ENCODE measurements at places on chromosomes 3 and 15.
A peak's percentile ranks its signal among the peaks of the same experiment; 100 is the strongest.

DNA sequence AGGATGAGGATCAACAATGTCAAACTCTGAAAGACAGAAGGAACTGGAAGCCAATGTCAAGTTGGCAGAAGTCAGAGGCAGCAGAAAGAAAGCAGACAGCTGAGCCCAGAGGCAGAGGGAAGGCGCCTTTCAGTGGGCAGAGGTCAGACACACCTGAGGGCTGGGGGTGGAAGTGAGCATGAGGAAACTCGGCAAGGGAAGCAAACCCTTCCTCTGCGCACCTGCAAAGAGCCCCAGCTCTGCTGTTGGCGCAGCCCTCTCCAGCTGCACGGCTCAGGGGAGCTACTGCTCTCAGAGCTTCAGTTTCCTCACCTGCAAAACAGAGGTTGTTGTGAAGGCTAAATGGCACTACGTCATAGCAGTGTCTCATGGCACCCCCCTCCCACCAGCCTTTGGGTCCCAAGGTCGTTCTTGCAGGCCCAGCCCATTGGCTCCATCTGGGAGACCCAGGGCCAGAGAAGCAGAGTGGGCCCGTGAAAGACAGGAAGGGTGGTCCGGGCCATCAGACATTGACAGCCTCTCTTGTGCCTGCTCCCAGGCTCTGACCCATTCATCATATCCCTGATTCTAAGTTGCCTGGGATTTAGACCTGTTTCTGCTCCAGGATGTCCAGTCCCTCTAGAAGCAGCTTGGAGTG, 53.3 kb upstream of the SLC6A11 start:
- DNase-seq, result no peak

DNA sequence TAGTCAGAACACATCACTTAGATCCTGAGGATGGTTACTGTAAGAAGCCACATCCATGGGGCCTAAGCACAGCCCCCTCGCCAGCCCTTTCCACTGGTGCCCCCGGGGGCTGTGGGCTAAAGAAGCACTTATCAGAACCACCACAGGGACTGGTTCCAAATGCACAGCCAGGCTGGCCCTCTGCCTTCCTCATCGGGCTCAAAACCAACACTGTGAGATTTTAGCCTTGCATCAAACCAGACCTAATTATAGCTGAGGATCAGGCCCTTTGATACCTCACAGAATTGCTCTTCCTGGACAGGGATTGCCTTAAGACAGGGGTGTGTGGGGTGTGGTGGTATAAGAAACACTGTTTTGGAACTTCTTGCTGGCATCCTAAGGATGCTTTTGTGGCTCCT, 23.7 kb downstream of the SRPRB start:
- no peak for DNase-seq

DNA sequence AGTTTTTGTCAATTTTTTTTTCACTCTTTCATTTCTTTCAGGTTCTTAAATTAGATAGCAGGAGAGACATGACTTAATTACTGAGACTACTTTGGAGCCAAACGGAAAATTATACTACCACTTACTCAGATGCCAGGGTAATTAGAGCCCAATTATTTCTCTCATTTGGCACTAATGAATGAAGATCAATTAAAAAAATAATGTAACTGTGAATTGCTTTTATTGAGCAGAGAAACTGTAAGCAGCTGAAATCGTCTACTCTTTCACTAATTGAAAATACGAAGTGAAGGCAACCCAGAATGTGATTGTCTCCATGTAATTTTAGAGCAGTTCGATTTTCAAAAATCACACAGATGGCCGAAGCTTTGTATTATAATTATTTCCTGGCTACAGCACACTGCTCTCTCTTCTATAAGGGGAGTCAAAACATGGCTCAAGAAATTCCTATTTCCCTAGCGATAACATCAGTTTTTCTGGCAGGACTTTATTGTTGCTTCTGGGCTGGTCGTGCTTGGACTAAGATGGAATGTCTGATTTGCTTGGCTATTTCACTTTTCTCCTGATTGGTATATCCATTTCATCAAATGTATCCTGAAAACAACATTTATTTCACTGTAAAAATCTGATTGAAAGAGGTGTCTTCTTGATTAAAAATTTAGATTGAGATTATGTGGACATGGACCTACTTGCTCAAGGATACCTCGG, 55.8 kb upstream of the PDZRN3 start:
- no peak for DNase-seq

GRCh38 chr15:90581771-90582352, 52.1 kb downstream of the CRTC3 start:
- no peak for DNase-seq

GRCh38 chr15:45129651-45130129, at the start of the genes DUOX1 and DUOXA1:
Gene DUOX1 (plus strand): TSS chr15:45129994. CDS start chr15:45131967, 1,973 bp downstream.
Gene DUOXA1 (minus strand): TSS chr15:45129879. CDS start chr15:45123014, 6,865 bp downstream.
- no peak for DNase-seq

DNA sequence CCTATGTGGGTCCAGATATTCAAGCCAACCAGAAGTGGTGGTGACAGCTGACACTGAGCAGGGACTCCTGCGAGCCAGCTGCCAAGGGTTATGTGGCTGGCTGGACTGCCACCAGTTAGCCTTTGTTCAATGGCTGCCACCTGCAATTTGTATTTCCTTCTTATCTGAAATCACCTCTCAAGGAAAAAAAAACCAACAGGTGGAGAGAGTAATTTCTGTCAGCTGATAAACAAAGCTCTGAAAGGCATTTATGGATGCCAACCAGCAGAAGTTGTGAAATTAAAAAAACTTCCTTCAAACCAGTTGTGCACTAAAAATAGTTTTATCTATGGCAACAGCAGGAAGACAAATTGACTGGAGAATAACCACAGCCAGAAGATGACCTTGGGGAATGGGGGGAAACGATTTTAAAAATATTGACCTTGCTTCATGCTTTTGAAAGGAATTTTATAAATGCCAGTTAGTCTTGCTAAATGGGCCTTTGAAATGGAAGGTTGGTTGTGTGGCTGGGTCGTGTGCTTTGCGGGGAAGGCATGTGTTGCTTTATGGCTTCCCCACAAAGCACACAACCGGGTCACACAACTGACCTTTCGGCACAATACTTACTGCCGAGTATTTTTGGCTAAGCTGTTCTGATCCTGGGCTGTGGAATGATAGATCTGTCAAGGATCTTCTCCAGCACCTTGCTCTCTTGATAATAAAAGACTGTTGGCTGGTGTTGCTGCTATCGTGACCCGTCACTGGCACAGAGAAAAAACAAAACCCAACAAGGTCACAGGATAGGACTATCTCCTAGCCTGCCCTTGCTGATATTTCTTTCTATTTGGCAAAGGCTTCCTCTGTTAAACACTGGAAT, 3.5 kb downstream of the MYZAP start:
- DNase-seq, result no peak

GRCh38 chr3:188947401-188948280, 224.1 kb upstream of the TPRG1 start:
- DNase-seq, result peak; percentile 96

GRCh38 chr3:10935028-10935427, 57.5 kb upstream of the SLC6A1 start:
- no peak for DNase-seq

DNA sequence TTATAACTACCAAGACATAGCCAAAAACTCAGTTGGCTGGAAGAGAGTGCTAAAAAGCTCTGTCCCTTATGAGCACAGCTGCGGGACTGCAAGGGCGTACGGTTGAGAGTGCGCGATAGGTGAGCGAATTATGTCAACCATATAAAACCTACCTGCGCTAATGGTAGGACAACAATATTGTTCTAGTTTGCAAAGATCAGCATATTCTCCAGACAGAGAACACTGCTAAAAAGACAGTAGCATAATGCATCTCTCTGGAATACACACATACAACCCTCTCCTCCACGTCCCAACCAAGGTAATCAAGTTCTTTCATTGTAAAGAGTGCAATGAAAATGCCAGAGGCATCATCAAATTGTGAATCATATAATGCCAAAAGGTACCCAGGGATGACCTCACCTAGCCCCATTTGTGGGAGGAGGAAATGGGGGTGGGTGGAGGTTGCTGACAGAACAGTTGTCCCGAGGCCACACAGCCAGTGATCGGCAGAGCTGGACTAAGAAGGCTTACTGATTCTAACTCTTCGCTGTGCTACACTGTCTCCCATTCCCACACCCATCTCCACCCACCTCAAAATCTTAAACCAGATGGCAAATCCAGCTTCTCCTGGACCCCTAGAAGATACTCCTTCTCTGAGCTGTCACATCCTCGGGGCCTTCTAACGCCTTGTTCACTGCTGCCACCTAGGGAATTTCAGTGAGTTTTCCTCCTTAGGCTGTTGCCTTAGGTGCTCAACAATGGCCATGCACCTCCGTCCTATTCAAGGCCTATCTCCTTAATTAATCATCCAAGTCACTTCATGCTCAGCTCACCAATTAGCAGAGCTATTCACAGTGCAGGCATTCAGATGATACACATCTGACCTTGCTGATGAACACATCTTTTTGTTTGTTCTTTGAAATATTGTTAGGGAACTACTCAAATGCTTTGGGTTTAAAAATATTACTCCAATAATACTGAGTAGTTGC, 60.7 kb downstream of the RPL22L1 start:
- DNase-seq, result peak; percentile 90

- DNase-seq, result no peak
These were observed 10.4 kb upstream of the GHRL start for GRCh38 chr3:10303105-10303504.

DNA sequence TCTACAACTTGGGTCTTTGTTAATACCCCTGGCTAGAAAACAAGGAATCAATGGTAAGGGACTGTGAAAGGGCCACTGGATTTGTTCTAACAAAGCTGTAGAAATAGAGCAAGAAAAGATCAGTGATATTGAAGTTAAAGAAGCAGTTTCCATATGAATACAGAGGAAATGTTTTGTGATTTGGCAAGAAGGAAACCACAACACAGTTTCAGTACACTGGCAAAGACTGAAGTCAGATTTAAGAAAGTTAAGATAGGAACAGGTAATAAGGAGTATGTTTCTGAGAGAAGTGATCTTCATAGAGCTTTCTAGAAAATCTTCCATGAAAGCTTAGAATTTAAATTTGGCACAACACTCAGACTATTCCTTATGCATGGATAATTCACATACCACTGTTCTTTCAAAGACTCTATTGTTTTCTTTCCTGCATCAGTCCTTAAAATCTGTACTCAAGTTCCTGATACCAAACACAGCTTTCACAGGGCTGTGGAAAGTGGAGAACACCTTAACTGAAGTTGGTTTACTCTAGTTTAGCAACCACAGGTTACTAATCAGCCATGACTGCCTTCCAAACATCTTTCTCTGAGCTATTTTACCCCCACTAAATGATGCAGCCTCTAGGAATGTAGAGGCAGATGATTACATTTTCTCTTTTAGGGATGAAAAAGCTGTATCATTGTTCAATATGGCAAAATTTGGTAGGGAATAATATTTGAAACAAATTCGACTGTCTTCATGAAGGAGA, 32.4 kb upstream of the ALCAM start:
- no peak for DNase-seq

Measured in NCI-H2171 treated with DMSO at 0.1 percent for 48 hours (cell line).